Fibroblast of the aortic adventitia (primary cell): ENCODE measurements at places on chromosomes 5 and 9. TPM values are rescaled to one million over a fixed set of nuclear protein-coding genes. Genes with fewer than 3 reads are reported as not detected.

COL15A1 gene
- 25.1 and 25.3 TPM in 2 replicates for total RNA-seq

CNTLN gene
- total RNA-seq, result 25.8 and 27.2 TPM in 2 replicates

NEUROG1 gene
- total RNA-seq, result not detected in 2 replicates

CDKN2A gene
- total RNA-seq, result 21.8 and 59.9 TPM in 2 replicates

SPINK1 gene
- not detected in 2 replicates for total RNA-seq
